ENCODE measurements at places on chromosomes 4 and X. TPM values are rescaled to one million over a fixed set of nuclear protein-coding genes. Genes with fewer than 3 reads are reported as not detected.

Gene TMEM164
- total RNA-seq: 19.7 TPM

Gene PDGFRA
- total RNA-seq: 63.1 TPM

Gene ATP10D
- 16.7 TPM for total RNA-seq

Gene MGST2
- total RNA-seq: 25.0 TPM

Gene GC
- not detected for total RNA-seq

Gene FOXR2
- not detected for total RNA-seq

Gene TGIF2LX
- not detected for total RNA-seq

Gene SLITRK4
- not detected for total RNA-seq

Gene CFP
- not detected for total RNA-seq

Gene TLL1
- under 0.01 TPM for total RNA-seq

Gene NHSL2
- total RNA-seq: 2.8 TPM

Gene MAGEA2
- not detected for total RNA-seq

Gene ZCCHC12
- total RNA-seq: not detected

Gene PNCK
- total RNA-seq: not detected

Gene GTPBP6
- 66.8 TPM for total RNA-seq

Gene TRIML1
- not detected for total RNA-seq

Gene DNAAF6
- total RNA-seq: not detected

Gene OPN1LW
- total RNA-seq: not detected

Gene SPANXA1
- not detected for total RNA-seq

Gene HERC5
- total RNA-seq: not detected

Gene HTR2C
- total RNA-seq: not detected

Gene NUP62CL
- 1.4 TPM for total RNA-seq

Gene CT45A10
- not detected for total RNA-seq

Gene TCEAL8
- 82.2 TPM for total RNA-seq

Gene MED12
- 21.1 TPM for total RNA-seq

Gene SPANXN4
- not detected for total RNA-seq

Gene GRPR
- not detected for total RNA-seq

Gene HSD17B11
- total RNA-seq: 33.8 TPM

Gene CXorf38
- 21.3 TPM for total RNA-seq

Gene OCIAD2
- 28.8 TPM for total RNA-seq

Gene KIF4A
- total RNA-seq: 12.6 TPM

Gene CLCN4
- total RNA-seq: under 0.01 TPM

Gene RHOXF1
- total RNA-seq: not detected

Gene FHDC1
- 0.18 TPM for total RNA-seq

Gene ASB9
- total RNA-seq: 0.29 TPM

Gene PTPN13
- total RNA-seq: 25.1 TPM

Gene STK32B
- total RNA-seq: not detected
